ENCODE measurements at places on chromosomes 7 and 10.

DNA sequence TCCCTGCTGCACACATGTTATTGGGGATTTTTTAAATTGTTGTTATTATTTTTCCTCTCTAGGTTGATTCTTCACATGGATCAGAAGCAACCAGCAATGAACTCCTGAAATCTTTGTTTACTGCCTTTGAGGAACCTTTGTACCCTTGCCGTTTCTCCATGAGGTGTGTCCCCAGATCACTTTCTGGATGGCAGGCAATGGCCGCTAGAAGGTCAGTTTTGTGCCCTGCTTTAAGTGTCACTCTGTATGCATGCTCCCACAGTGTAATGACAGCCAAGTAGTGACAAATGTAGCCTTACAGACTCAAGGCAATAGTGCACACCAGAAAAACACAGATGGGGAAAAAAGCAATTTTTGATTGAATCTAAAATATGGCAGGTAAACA, 47.7 kb upstream of the NRP1 start:
- DNase-seq: no peak

DNA sequence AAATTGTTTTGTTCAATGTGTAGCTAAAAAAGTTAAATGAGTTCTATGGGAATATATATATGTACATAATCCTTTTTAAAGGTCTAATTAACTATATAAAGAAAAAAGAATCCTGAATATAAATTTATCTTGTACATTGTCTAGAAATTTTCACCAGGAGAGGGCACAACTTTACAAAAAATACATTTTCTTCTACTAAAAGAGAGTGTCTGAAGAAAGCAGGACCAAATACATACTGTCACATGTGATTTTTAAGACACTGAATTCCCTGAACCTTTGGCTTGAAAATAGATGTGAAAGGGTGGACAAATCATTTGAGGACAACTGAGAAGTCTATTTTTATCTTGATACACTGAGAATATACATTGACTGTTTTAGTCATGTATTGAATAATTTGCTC, 204.3 kb downstream of the DGKB start:
- peak; percentile 7 for DNase-seq

GRCh38 chr7:112162142-112162766, 43.9 kb downstream of the DOCK4 start:
- DNase-seq: peak; percentile 87

DNA sequence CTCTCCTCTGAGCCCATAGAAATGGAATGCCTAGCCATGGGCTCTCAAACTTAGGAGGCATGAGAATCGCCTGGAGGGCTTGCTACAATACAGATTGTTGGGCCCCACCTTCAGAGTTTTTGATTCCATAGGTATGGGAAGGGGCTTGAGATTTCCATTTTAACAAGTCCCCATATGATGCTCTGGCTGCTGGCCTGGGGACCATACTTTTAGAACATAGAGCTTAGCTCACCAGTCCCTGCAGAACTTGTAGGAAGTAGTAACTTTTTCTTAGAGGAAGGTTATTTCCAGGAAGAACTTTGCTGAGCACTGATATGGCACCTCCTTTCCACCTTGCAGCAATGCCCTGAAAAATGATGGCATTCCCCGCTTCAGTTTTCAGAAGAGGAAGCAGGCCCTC, 177.0 kb upstream of the ZMIZ1 start:
- no peak for DNase-seq

GRCh38 chr7:121795736-121796135, 77.2 kb upstream of the PTPRZ1 start:
- DNase-seq: no peak

DNA sequence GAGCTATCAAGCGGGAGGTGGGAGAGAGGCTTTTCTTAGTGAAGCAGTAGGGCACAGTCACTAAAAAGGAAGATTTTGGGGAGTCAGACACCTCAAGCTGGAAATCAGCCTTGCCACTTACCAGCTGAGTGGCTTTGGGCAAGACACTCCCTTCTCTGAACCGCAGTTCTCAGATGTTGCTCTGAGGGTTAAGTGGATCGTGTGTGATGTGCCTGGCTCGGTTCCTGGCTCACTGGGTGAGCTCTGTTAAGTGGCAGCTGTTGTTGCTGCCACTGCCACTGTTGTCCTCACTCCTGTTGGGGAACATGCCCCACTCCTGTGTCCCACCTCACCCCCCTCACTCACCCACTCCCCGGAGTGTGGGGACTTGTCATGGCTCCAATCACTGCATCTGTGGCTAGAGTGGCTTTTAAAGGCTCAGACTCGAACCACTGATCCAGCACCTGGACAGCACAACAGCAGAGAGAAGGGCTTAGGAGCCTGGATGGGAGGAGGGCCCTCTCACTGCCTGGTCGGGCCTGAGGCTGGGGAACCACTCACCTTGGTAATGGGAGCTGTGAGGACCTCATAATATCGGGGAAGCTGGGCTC, 20.0 kb downstream of the PYROXD2 start:
- DNase-seq: no peak

DNA sequence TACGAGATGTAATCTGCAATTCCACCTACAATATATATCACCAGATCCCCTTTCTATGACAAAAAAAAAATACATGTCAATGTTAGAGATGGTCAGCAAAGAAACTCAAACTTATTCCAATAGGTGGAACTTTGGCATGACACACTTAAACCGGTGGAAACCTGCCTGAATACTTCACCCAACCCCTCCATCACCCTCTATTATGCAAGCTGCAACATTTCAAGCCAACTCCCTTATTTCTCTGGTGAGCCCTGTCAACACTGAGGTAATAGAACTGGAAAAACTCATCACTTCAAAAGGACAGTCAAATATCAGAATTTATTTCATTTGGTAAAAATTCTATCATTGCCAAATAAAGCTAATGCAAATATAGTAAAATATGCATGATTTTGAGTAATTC, 3.6 kb downstream of the ZNF438 start:
- no peak for DNase-seq

DNA sequence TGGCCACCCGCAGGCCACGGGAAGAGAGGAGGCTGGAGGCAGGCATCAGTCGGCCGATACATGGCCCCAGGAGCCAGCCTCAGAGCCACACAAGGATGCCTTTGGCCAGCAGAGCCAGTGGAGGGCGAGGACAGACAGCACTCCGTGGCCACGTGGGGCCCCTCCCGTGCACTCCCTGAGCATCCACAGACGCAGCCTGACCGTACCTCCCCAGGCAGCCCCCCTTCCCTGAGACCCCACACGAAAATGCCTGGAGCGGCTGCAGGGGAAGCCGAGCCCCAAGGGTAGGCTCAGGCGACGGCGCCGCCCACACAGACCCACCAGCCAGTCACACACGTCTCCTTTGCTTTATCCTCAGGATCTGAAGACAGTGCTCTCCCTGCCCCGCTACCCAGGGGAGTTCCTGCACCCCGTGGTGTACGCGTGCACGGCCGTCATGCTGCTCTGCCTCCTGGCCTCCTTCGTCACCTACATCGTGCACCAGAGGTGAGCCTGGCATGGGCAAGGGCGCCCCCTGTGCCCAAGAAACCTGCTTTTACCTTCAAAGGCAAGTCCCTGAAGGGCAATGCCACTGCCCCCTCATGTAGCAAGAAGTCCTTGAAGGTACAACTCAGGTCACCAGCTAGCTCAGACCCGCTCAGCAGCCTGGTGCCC, 9.0 kb downstream of the ADGRA1 start:
- no peak for DNase-seq

DNA sequence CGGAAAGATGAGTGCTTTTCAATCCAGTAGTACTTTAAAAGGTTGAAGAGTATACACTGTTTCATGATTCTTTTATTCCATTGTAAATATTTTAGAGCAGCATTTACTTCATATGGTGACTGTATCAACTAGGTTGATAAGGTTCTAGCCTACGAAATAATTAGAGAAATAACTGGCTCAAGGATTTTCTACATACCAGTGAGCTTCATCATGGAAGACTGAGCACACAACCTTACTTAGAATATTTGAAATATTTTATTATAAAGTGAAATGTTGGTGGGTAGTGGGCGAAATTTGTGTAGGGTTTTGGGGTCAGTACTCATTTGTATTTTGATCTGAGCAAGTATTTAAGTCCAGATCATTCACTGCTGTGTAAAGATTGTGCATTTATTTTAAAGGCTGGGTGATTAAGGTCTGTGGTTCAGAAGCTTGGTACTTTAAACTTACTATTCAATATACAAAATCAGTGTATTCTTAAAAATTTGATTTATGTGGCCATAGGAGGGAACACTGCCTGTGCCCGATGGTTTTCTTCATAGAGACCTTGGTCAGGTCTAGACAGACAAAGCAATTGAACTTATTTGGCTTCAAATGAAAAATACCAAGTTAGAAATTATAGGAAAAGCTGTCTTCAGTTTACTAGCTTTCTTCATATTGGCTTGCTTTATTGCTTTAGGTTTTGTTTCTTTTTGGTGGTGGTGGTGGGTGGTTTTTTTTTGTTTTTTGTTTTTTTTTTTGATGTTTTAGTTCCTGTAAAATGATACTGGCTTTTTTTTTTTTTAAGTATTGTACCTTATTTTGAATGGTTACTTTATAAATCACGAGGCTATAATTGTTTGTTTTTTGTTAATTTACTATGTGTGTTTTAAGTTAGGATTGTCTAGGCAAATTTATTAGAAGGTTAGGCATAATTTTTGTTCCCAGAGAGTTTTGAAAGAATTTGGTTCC, 3.0 kb downstream of the KMT2E start:
- DNase-seq: no peak

GRCh38 chr10:89091496-89091895, 100.9 kb downstream of the FAS start:
- no peak for DNase-seq

DNA sequence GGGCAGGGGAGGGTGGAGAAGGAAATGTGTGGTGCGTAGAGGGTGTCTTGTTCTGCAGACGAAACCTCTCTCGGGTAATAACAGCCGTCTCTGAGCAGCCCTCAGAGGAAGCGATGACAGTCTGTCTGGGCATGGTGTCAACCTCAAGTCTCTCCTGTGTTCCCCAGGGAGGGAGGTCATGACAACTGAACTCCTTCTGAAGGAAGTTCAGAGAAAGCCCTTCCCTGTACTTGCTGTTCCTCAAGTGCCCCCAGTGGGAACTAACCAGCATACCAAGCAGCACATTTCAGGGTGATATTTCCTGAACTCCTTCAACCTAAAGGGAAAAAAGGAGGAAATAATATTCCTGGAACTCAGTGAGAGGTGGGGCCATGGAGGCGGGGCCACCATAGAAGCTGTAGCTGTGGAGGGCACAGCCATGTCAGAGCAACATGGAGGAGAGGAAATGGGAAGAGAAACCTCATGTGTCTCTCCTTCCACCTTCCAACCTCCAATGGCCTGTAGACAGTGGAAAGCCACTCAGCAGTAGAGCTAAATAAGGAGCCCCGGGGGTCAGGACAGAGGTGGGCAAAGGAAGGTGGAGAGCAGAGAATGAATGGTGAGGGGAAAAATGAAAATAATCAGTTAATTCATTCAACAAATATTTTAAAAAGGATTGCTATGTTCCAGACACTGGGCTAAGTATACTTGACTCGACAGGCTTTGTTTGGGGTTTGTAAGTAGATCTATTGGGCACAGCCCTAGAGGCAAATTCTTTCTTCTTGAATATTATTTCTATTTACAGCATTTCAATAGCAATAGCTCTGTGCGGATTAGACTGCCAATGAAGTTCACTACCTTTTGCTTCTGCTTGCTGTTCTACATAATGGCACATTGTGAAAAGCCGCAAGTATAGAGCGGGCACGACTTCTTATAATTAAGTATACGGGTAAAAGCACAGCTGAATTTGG, 61.0 kb upstream of the AOAH start:
- peak; percentile 18 for DNase-seq

- no peak for DNase-seq
Measured at GRCh38 chr10:120041807-120042559, 149.5 kb downstream of the SEC23IP start.

DNA sequence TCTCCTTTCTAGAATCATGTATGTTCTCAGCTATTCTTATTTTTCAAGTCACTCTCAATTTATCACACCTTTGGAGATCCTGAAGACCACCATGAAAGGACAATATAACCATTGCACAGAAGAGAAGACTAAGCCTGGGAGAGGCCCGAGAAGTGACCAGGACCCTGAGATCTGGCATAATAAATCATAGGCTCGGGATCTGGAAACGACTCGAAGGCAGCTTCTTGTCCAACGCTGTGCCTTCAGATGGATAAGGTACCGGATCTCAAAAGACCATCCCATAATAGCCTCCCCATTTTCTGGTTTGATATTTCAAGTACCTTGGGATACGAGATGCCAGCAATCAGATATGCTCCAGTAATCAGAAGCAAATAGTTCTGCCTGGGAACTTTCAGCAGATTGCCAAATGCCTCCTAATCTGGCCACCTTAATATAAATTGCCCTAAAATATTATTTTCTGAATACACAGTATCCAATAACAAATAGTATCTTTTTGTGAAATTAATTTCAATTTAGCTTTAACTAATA, 179.2 kb upstream of the ZMIZ1 start:
- DNase-seq: no peak

- no peak for DNase-seq
Measured at GRCh38 chr10:58373442-58373827, 11.8 kb upstream of the TFAM start.

DNA sequence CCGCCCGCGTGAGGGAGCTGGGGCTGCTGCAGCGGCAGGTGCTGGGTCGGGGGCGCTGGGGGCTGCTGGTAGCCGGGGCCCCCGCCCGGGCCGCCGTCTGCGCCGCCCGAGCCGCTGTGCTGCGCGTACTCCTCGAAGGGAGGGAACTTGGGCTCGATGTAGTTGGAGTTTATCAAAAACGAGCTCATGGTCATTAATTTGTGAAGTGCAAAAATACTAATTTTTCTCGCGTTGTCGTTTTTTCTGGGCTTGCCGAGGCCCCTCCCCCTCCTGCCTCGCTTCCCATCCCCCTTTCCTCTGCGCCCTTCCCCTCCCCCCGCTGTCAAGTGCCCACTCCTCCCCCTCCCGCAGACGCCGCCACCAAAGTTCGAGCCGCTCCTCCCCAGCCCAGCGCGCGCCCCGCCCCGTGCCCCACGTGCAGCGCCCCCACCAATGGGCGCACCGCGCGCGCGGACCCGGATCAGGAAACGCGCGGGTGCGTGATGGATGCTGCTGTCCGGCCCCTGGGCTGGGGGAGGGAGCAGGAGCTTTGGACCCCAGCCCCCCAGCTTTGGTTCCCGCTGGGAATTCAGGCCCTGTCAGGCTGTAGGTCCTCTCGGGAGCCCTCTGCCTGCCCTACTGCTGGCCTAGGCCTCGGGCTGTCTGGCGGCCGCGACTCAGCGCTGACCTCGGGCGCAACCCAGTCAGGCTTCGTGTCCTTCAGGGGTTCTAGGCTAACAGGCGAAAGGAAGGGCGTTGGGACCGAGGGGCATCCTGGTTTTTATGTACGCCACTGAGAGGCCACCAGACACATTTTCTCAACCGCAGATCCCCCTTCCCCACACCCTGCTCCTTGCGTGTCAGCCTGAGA, at the start of gene HOXA4:
Gene HOXA4, minus strand, starts transcription at position 218 of the 850 bp plus-strand sequence. Its CDS starts 24 bp downstream, at position 194.
- DNase-seq: peak; percentile 92

GRCh38 chr10:98097616-98098015, 36.8 kb upstream of the R3HCC1L start:
- DNase-seq: no peak

DNA sequence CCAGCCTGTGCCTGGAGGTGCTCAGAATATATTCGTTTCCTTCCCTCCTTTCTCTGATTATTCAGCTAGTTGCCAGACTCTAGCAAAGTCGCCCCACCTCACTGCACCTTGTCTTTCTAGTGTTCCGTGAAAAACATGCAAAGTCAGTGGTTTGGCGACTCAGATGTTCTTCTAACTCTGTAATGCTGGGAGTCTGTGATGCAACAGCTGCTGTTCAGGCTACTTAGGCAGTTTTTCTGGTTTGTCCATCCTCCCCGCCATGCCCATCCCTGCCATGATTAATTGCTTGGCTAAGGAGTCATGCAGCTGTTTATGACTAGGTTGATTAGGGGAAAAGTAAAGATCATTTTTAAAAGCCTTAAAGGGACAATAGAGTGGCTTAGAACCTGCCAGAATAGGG, 99.4 kb downstream of the MTPN start:
- DNase-seq: no peak

- DNase-seq: no peak
Measured at GRCh38 chr7:110854651-110855050, 236.3 kb upstream of the LRRN3 start.
